Activated CD4-positive, alpha-beta T cell treated with anti-CD3 and anti-CD28 coated beads, Interleukin-2, amount 50 U/mL, for 4 hours (primary cell): ENCODE measurements at places on chromosomes 12 and 14.

DNA sequence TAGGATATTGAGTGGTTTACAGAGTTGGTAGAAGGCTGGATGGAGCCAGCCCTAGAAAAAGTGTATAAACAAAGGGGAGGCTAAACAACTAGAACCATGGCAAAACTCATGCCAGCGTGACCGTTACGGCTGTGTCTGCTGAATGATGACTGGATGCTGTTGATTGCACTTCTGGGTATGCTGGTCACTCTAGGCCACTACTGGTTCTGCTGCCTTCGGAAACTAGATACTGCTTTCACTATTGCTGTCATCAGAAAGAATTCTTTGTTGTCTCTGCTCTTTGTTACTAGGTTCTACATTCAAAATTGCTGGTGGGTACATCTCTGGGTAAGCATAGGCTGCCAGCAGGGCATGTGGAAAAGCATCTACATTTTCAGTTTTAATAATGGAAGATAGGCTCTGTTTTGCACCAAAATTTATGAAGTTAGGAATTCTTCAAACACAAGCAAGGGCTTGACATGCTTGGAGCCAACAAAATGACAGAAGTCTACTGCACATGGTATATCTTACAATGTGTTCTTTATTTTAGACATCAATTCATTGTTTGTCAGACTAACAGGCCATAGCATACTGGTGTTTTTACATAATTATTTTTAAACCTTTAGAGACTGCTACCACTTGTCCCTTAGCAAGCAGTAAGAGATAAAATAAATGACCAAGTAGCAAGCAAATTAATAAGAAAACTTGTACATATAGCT lies 15.4 kb downstream of the MON2 start:
- DNase-seq: no peak

DNA sequence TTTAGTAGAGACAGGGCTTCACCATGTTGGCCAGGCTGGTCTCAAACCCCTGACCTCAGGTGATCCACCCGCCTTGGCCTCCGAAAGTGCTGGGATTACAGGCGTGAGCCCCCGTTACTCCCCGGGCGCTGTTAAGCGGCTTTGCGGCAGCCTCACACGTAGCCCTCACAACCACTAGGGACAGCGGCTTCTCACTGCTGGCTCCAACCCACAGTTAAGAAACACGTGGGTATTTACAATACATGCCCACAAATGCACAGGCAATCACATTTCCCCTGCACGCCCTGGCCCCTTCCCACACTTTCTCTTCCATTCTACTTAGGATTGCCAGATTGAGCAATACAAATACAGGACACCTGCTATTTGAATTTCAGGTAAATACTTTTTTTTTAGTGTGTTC lies 37.0 kb upstream of the EIF5 start:
- DNase-seq: no peak

DNA sequence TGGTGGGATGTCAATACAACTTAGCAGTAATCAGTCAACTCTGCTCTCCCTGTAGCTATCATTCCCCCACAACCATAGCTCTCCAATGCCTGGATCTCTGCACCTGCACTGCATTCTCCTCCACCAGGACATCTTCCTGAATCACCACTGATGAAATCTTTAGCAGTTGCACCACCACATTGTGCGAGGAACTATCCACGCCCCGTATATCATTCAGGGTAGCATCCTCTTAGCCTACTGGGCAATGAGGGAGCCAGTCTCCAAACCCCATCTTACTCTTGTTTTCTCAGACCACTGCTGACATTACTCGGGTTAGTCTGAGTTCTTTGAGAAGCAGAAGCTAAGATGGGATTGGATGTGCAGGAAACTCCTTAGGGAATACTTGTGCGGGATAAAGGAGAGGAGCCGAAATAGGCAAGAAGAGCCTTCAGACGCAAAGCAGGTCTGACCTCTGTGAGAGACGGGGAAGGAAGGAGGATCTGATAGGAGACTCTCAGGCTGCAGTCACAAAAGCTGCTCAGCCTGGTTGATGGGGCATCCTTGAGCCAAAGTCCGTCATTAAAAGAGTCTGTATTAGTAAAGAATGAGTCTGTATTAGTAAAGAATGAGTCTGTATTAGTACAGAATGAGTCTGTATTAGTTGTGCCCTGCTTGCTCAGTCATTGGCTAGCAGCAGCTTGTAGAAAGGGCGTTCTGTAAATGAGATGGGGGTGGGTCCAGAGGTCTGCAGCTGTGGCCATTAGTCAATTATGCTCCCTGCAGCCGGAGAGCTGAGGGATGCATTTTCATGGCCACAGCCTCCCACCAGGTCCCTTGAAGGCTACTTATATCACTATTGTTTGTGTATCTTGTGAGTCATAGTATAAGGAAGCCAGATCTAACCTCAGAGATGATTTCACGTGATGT lies 49.6 kb upstream of the RASSF3 start:
- DNase-seq: no peak

- DNase-seq: no peak
Measured at GRCh38 chr14:67729072-67729885, 27.6 kb downstream of the RDH12 start.

DNA sequence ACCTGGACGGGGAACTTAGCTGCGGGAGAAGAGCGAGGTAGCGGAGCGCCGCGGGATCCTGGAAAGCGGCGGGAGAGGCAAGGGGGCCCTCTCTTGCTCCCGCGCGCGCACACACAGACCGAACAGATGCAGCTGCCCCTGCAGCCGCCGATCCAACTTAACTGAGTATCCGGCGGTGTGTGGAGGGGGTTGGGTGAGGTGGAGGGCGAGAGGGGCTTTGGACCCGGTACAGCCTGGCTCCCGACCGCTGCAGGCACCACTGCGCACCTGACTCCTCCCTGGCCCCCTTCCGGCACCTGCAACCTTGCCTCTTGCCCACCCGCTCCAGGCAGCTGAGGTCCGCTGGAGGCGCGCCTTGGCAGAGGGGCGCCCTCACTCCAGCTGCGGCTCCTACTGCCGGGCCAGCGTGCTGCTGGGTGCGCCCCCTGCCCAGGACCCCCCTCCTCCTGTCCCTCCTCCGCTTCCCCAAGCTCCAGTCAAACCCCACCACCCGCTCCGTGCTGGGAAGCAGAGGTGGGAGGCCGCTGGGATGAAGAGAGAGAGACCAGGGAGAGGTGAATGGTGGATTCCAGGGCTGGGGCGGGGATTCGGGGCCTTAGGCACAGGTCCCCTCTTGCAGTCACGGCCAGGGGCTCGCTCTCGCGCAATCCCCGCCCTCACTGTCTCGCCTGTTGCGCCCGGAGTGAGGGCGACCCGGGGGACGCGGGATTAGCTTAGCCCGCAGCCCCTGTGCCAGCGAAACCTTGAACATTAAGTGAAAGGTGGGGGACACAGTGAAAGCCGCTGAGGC lies 2.6 kb downstream of the DIO3 start:
- DNase-seq: no peak

DNA sequence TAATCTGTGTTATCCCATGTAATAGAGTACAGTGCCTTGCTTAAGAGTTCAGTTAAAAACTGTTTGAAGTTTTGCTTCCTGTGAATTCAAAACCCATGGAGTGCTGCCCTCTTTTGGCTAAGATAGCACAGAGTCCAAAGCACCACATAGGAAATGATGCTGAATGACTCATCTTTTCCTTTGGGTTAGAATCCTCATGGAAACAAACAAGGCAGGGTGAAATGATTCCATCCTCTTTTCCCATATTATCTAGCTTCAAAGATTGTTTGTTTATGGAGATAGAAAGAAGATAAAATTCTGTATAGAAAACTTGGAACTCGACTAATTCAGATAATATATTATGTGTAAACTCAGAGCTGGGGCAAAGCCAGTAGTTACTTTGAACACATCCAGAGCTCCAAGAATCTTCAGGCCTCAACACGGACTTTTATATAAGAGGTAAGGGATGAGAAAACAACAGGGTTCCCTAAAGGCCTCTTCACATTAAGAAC lies 87.4 kb downstream of the OTOGL start:
- peak; percentile 1 for DNase-seq

- DNase-seq: peak; percentile 98
Measured at GRCh38 chr14:76151398-76152332, at the start of gene GPATCH2L. Gene GPATCH2L (plus strand): TSS chr14:76151922. CDS start chr14:76154364, 2,442 bp downstream.

DNA sequence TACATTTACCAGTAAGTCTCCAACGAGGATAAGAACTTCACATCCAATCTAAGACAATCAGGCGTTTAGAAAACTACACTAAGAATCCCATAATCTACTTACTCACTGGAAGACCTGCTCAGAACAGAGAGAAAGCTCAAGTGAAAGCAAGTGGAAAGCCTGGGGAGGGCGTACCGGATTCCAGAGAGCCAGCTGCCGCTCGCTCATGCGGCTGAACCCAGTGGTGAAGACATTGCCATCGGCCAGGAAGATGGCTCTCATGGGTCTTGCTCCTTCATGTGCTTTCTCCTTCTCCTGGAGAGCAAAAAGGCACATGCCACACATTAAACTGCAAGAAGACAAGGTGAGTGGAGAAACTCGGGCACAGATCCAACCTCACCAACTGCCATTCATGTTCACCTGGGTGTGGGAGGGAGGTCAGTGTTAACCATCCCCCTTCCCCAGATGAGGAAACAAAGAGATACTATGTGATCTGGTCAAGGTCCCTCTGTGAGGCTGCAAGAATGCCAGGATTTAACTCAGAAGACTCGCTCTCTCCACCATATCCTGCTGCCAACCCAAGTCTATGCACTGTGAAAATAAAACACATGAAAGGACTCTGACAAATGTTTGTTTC lies 23.5 kb upstream of the SELPLG start:
- no peak for DNase-seq

DNA sequence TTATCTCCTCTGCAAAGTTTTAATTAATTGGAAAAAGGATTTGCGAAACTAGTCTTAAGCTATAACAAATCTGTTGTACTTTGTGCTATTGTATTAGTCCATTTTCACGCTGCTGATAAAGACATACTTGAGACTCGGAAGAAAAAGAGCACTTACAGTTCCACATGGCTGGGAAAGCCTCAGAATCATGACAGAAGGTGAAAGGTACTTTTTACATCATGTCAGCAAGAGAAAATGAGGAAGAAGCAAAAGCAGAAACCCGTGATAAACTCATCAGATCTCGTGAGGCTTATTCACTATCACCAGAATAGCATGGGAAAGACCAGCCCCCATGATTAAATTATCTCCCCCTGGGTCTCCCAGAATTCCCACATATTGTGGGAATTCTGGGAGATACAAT lies 118.1 kb upstream of the PRKD1 start:
- no peak for DNase-seq

- no peak for DNase-seq
Measured at GRCh38 chr14:101584055-101584859, 23.0 kb downstream of the DIO3 start.

DNA sequence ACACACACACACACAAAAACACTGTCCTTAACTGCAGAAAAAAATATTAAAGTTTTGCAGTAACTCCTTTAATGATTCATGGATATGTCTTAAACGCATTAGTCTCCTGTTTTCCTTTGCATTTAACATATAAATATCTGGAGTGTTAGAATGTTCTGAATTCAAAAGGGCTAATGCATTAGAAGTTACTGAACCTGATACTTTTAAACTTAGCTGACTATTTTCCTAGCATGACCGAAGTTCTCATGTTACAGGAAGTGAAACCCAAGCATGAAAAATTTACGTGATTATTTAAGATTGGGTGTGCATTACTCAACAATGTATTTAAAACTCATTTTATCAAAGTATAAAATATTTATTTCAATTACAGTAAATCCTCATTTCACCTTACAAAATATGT lies 791.2 kb downstream of the FLRT2 start:
- DNase-seq: no peak

DNA sequence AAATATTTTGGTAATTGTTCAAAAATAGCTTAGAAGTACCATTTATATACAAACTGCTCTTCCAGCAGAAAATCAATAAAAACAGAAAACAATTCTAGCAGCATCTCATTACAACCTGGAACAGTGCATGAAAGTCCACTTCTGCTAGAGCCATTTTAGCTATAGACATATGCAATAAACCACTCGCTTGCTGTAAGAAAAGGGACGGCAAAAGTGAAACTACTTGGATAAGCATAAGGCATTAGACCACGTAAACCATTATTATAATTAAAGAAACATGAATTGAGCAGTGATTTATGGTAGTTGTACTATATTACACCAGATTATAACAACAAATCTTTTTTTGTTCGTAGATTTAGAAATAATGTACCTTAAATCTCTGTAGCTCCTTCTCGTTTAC lies 48.7 kb downstream of the LRIG3 start:
- no peak for DNase-seq

- peak; percentile 8 for DNase-seq
Measured at GRCh38 chr14:88005050-88005481, at the start of gene GPR65. Gene GPR65 (plus strand): TSS chr14:88005135. CDS start chr14:88010848, 5,713 bp downstream.

DNA sequence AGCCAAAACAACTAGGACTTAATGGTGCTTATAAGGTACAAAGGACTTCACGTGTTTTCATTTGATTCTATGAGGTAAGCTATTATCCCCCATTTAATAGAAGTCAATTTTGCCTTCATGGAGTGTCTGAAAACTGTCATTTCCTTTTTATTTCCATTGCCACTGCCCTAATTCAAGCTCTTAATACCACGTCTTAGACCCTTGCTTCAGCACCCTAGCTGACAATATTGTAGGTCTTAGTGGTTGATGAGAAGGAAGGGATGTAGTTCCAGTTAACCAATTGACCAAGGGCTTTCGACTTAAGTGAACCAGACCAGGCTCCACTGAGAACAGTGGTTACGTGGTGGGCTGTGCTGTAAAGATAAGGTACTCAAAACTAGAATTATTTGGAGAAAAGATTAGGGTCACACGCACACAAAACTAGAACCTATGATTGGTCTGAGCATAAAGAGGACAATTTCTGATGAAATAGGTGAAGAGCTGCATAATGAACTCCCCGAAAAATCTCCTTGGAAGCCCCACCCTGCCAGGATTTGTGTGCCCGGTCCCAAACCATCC lies 9.6 kb upstream of the ASIC1 start:
- DNase-seq: no peak

- DNase-seq: no peak
Measured at GRCh38 chr12:45674181-45674977, 55.1 kb upstream of the ARID2 start.

DNA sequence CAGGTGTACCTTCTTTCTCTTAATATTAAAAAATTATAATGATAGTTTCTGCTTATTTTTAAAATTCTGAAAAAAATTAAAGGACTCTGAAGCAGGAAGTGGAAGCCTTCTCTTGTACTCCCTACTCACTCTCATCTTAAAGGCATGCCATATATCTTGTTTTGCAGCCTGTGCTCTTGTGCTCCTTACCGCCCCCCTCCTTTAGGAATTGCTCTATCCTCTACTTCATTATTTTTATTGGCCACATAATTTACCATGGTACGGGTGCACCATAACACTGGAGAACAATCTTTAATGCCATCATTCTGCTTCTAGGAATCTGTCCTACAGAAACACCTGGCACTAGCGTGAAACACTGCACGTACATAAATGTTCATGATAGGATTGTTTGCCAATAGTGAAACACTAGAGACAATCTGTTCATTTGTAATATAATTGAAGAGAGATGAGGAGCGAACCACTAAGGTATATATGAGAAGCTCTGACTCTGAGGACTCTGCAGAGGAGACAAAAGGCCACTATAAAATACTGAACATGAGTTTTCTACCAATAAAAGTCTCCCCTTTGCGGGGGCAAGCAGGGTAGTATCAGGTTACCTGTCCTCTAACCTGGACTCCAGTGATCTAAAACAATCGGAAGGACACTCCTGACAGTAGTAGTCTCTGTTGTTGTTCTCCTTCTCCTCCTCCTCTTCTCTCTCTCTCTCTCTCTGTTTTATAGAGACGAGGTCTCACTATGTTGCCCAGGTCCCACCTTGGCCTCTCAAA lies 6.3 kb upstream of the NYNRIN start:
- DNase-seq: no peak
